ENCODE measurements at places on chromosomes 2 and 18. TPM values are rescaled to one million over a fixed set of nuclear protein-coding genes. Genes with fewer than 3 reads are reported as not detected.
A peak's percentile ranks its signal among the peaks of the same experiment; 100 is the strongest.

CROCC2 gene
- not detected for total RNA-seq

DAW1 gene
- not detected for total RNA-seq

HJURP gene
- 129 TPM for total RNA-seq

EN1 gene
- not detected for total RNA-seq

SLC19A3 gene
- total RNA-seq, result not detected

ZNF892 gene
- 3.1 TPM for total RNA-seq

FAM237A gene
- not detected for total RNA-seq

LIMS4 gene
- 1.1 TPM for total RNA-seq

- no peaks in the 10 kb centered on the region for H3K36me3 ChIP-seq
- no peak for DNase-seq
- no peak overlapping the region for H3K27ac ChIP-seq
Measured at GRCh38 chr18:45725336-45725735, 1.4 kb downstream of the SLC14A1 start.

- H3K36me3 ChIP-seq, result peaks cover 25% of the 10 kb centered on the region
- peaks cover 24% of the 10 kb centered on the region for H3K4me1 ChIP-seq
- no peaks in the 10 kb centered on the region for H3K27me3 ChIP-seq
- no peak overlapping the region for H3K4me3 ChIP-seq
- no peak overlapping the region for H3K27ac ChIP-seq
Measured at GRCh38 chr2:226862623-226863022, 26.8 kb downstream of the RHBDD1 start.

- no peak overlapping the region for H3K27ac ChIP-seq
- no peak overlapping the region for H3K4me3 ChIP-seq
- no peaks in the 10 kb centered on the region for H3K36me3 ChIP-seq
- peaks cover 78% of the 10 kb centered on the region for H3K27me3 ChIP-seq
- DNase-seq, result peak; percentile 44
Measured at GRCh38 chr2:199471443-199472057, 13.8 kb upstream of the SATB2 start.

- H3K27ac ChIP-seq, result no peak overlapping the region
- no peaks in the 10 kb centered on the region for H3K27me3 ChIP-seq
- peaks cover 4% of the 10 kb centered on the region for H3K36me3 ChIP-seq
- H3K4me3 ChIP-seq, result no peak overlapping the region
- H3K4me1 ChIP-seq, result no peaks in the 10 kb centered on the region
Measured at GRCh38 chr2:28163627-28164279, 228.9 kb upstream of the FOSL2 start.

DNA sequence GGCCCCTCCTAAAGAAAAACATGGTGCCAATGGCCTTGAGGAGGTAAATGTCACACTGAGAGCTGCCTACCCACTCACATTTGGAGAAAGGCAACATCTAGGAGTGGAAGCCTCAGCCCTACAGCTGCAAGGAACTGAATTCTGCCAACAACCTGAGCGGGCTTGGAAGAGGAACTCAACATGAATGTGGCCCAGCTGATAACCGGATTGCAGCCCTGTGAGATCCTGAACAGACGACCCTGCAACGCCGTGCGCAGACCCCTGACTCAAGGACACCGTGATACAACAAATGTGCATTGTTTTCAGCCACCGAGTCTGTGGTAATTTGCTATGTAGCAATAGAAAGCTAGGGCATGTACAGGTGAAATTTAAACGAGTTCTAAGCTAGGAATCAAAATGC, 99.4 kb downstream of the MYOM1 start:
- H3K4me1 ChIP-seq, result no peaks in the 10 kb centered on the region
- H3K36me3 ChIP-seq, result peaks cover 6% of the 10 kb centered on the region
- no peak overlapping the region for H3K4me3 ChIP-seq
- no peak overlapping the region for H3K27ac ChIP-seq

GRCh38 chr2:200363279-200363678, 56.8 kb downstream of the SPATS2L start:
- no peaks in the 10 kb centered on the region for H3K4me1 ChIP-seq
- peaks cover 2% of the 10 kb centered on the region for H3K27me3 ChIP-seq
- no peak for DNase-seq
- no peaks in the 10 kb centered on the region for H3K36me3 ChIP-seq
- no peak overlapping the region for H3K4me3 ChIP-seq
- H3K27ac ChIP-seq, result no peak overlapping the region

DNA sequence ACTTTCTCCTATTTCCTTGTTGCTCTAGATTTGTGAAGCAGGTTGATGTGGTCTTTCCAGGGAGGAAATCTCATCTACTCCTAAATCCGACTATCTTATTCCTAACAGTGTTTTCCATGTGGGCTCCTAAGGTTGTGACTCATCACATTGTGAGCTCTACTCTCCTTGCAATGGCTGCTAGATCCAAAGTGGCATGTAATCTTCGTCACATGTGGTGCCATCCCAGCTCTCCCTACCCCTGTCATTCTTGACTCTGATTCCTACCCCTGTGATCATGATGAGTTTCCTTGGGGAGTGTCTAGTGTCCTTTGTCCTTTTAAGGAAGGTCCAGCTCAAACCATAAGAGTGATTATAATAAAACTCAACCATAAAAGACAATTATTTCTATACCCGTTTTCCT, 47.3 kb upstream of the GULP1 start:
- no peaks in the 10 kb centered on the region for H3K4me1 ChIP-seq
- no peak overlapping the region for H3K4me3 ChIP-seq
- DNase-seq, result no peak
- no peak overlapping the region for H3K27ac ChIP-seq
- no peaks in the 10 kb centered on the region for H3K36me3 ChIP-seq

- peaks cover 23% of the 10 kb centered on the region for H3K4me1 ChIP-seq
- H3K36me3 ChIP-seq, result no peaks in the 10 kb centered on the region
- no peak overlapping the region for H3K27ac ChIP-seq
- peaks cover 10% of the 10 kb centered on the region for H3K27me3 ChIP-seq
Measured at GRCh38 chr2:24400207-24400907, 40.0 kb upstream of the ITSN2 start.

GRCh38 chr18:70840649-70841048, 551.8 kb downstream of the SOCS6 start:
- H3K4me3 ChIP-seq, result no peak overlapping the region
- no peaks in the 10 kb centered on the region for H3K36me3 ChIP-seq
- no peaks in the 10 kb centered on the region for H3K27me3 ChIP-seq
- DNase-seq, result no peak
- H3K4me1 ChIP-seq, result no peaks in the 10 kb centered on the region
- no peak overlapping the region for H3K27ac ChIP-seq

DNA sequence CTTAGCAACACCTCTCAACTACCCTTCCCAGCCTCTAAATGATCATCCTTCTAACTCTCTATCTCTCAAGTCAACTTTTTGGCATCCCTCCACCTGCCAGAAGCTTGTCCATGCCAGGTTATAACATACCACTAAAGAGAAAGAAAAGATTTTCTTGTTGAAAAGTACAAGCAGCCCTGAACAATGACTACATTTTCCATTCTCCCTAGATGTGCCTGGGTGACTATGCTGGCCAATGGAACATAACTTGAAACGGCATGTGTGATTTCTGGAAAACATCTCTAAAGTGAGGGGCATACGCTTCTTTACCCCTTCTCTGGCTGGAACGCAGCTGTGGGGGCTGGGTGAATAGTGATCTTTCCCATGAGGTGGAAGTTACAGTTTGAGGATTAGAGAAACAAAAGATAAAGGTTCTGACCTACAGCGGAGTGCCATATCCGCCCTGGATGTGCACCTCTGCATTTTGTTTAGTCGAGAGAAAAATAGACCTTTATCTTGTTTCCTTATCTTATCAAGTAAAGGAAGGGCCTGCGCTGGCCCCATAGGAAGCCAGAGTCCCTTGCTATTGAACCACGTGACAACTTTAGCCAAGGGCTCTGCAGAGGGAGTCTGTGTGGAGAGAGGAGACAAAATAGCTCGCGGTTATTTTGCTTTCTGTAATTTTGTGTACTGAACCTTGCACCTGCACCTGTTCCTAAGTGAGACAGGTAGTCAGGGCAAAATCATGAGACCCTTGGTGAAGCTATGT, 436.8 kb downstream of the TGIF1 start:
- H3K27ac ChIP-seq, result no peak overlapping the region
- DNase-seq, result no peak
- no peaks in the 10 kb centered on the region for H3K4me1 ChIP-seq
- no peak overlapping the region for H3K4me3 ChIP-seq
- no peaks in the 10 kb centered on the region for H3K36me3 ChIP-seq
- peaks cover 15% of the 10 kb centered on the region for H3K27me3 ChIP-seq

- H3K27me3 ChIP-seq, result no peaks in the 10 kb centered on the region
- H3K27ac ChIP-seq, result no peak overlapping the region
- no peaks in the 10 kb centered on the region for H3K4me1 ChIP-seq
Measured at GRCh38 chr2:32242331-32242730, 22.4 kb downstream of the NLRC4 start.

DNA sequence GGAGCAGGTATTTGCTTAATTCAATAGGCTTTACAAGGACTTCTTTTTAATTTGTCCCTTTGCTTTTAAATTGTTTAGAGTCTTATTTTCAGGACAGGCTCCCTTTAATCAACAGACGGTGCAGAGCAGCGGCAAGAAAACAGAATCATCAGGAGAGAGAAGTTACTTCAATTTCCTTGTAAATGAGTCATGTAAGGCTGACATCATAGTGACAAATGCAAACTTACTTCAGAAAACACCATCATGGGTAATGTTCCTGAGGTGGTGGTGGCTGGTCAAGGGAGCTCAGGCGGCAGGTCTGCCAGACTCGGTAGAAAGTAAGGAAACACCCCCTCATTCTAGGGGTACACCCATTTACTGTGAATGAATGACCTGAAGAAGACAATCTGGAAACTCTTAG, 395.1 kb downstream of the FBXO15 start:
- no peaks in the 10 kb centered on the region for H3K36me3 ChIP-seq
- no peaks in the 10 kb centered on the region for H3K4me1 ChIP-seq
- no peak overlapping the region for H3K4me3 ChIP-seq
- no peaks in the 10 kb centered on the region for H3K27me3 ChIP-seq
- no peak overlapping the region for H3K27ac ChIP-seq
